ENCODE measurements at places on chromosomes 11 and 22. TPM values are rescaled to one million over a fixed set of nuclear protein-coding genes. Genes with fewer than 3 reads are reported as not detected.

The CCDC188 gene
- not detected for total RNA-seq

The CSNK2A3 gene
- 5.4 TPM for total RNA-seq

The MN1 gene
- not detected for total RNA-seq

The KCNK4 gene
- not detected for total RNA-seq

The OLFML1 gene
- total RNA-seq, result 0.69 TPM

The GRAMD1B gene
- not detected for total RNA-seq

The GGT5 gene
- total RNA-seq, result 0.69 TPM

The LIF gene
- 3.6 TPM for total RNA-seq

The OR2D2 gene
- not detected for total RNA-seq

- no peak for DNase-seq
These were observed 43.3 kb upstream of the PHF21B start for GRCh38 chr22:45053094-45053493.

GRCh38 chr11:14118072-14118471 lies 155.5 kb downstream of the SPON1 start:
- DNase-seq, result no peak

GRCh38 chr11:36354221-36355003 lies 58.3 kb downstream of the PRR5L start:
- DNase-seq, result no peak

DNA sequence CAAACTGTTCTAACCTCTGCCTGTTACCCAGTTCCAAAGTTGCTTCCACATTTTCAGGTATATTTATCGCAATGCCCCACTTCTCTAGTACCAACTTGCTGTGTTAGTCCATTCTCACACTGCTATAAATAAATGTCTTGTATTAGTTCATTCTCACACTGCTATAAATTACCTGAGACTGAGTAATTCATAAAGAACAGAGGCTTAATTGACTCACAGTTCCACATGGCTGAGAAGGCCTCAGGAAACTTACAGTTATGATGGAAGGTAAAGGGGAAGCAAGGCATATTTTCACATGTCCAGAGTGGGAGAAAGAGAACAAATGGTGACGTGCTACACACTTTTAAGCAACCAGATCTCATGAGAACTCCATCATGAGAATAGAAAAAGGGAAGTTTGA lies 130.4 kb upstream of the C11orf87 start:
- DNase-seq, result no peak

- peak; percentile 83 for DNase-seq
These were observed 8.7 kb downstream of the SPTBN2 start for GRCh38 chr11:66720223-66720898.

DNA sequence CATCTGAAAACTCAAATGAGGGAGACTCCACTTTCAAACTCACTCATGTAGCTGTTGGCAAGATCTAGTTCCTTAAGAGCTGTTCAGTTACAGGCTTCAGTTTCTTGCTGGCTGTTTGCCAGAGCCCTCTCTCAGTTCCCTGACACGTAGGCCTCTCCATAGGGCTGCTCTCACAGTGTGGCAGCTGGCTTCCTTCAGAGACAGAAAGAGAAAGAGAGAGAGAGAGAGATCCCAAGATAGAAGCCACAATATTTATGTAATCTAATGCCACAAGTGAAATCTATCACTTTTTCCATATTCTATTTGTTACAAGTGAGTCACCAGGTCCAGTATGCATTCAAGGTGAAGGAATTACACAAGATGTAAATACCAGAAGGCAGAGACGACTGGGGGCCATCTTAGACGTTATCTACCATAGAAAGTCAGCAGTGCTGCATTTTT lies 168.8 kb downstream of the RCN1 start:
- no peak for DNase-seq

GRCh38 chr11:12673601-12673923 lies 659 bp upstream of the TEAD1 start:
- no peak for DNase-seq

DNA sequence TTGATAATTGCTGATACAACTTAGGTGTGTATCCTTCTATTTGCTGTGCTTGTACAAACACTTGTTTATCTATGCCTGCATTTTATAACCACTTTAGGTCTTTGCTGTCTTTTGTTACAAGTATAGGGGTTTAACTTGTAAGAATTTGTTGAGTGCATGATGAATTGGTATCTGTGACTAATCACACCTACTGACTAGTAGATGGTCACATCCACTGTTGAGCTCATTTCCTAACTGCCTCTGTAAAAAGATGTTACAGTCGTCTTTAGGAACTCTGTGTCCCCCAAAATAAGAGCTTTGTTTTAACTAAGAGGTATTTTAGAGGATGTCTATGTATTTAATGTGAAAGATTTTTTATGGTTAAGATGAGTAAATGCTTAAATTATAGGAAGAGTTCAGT lies 60.5 kb downstream of the HIPK3 start:
- no peak for DNase-seq

DNA sequence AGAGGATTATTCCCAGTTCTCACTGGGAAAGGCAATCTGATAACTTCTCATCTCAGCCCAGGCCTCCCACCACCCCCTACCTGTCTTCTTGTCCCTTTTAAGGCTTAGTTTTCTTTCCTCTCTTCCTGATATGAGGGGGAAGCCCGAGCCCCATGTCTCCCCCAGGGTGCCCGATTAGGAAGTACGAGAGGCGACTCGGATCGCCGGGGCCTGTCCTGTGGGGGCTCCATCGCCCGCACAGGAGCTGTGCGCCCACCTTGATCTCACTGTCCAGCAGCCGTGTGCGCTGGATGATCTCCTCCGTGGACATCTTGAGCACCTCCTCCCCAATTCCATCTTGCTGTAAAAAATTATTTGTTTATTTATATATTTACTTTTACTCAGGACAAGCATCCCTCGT lies 628 bp downstream of the PSMC3 start:
- DNase-seq, result no peak

DNA sequence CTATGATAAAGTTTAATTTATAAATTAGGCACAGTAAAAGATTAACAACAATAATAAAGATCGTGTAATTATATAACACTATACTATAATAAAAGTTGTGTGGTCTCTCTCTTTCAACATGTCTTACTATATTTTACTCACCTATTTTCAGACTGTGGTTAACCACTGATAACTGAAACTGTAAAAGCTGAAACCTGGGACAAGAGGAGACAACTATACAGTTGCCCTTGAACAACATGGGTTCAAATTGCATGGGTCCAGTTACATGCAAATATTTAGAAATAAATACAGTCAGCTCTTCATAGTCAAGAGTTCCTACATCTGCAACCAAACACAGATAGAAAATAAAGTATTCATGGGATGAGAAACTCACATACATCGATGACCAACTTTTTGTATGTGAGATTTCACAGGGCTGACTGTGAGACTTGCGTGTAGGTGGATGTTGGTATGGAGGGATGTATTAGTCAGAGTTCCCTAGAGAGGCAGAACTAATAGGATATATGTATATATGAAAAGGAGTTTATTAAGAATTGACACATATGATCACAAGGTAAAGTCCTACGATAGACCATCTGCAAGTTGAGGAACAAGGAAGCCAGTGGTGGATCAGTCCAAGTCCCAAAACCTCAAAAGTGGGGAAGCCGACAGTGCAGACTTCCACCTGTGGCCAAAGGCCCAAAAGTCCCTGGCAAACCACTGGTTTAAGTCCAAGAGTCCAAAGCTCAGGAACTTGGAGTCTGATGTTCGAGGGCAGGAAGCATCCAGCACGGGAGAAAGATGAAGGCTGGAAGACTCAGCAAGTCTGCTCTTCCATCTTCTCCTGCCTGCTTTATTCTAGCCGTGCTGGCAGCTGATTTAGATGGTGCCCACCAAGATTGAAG lies 359.5 kb downstream of the INSC start:
- DNase-seq, result no peak

- no peak for DNase-seq
These were observed 13.4 kb downstream of the RAB36 start for GRCh38 chr22:23158516-23159290.

DNA sequence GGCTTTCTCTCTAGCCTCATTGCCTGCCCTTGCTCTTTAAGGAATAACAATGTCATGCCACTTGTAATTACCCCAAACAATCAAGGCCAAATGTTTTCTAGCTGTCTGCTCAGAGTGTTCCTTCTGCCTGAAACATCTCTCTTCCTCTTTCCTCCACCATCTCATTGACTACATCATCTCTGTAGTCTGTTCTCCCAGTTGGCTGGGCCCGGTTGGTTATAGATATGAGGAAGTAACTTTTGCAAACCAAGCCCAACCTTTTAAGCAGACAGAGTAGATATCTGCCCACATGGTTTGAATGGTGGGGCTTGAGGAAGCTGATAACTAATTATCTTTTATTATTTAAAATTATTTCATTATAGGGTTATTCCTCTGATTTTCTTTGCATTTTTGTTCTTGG lies 104.5 kb downstream of the NTM start:
- no peak for DNase-seq

Data from HepG2 (cell line).